ENCODE measurements at places on chromosomes 5 and 9.
A peak's percentile ranks its signal among the peaks of the same experiment; 100 is the strongest.

DNA sequence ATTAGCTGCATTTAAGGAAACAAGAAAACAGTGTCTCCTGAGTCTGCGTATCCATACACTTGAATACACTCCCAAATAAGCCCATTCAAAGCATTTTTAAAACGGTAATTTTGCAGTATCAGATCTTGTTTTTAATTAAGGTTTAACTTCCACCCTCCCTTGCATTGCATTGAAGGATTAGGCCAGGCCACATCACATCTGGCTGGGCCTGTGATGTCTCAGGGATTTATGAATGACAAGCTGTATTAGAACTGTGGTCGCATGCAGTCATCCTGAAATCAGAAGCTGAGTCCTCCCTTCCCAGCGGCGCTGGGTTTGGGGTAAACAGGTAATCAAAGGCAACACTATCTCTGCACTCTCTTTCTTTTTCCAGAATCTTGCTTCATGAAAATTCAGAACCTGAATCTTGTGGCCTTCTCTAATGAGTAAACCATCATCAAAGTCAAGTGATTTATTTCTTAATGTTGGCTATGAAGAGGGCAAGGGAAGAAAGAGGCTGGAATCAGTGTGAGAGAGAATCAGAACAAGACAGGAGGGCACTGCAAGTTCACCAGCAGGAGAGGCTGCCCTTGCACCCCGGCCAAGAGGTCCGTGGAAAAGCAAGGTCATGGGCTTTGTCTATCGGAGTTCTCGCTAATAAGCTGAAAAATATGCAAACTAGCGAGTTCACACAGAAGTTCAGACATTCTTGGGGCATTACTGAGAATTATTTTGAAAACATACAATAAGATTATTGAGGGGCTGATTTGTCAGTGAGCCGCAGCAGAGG, 80.0 kb upstream of the ZSWIM6 start:
- DNase-seq = no peak

DNA sequence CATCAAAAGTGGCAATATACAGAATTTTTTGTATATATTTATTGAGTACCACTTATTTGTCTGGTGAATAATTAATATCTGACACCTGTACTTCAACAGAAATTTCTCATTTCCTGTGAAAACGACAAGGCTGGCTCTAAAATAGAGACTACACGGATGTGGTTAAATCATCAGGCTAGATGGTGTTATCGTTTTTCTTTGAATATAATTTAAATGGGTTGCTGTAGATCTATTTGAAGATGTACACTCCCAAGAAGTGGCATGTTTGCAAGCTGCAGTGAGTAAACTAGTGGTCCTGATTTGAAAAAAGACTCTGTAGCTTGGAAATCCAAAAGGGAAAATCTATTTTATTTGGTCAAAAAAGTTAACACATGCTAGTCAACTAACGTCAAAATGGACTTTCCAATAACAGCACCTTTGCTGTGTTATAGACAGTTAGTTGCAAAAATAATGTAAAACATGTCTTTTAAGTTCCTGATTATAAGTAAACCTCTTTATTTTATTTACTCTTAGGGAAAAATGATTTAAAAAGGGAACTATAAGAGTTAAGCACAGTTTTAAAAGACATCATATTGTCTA, 13.8 kb downstream of the ST8SIA4 start:
- DNase-seq = no peak

DNA sequence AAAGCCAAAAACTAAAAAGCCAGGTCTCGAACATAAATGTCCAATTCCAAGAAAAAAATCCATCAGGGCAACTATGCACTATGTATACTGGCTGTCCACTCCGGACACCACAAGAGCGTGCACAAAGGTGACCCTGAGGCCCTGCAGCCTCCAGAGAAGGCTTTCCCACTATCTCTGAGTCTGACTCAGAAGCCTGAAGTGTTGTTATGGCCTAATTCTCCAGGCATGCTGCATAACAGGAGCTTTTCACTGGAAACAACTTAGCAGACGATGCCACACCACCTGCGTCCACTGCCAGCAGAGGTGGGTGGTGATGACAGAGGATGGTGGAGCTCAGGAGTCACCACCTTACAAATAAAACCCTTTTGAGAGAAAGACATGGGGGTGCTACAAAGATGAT, 63.7 kb downstream of the HABP4 start:
- no peak for DNase-seq

DNA sequence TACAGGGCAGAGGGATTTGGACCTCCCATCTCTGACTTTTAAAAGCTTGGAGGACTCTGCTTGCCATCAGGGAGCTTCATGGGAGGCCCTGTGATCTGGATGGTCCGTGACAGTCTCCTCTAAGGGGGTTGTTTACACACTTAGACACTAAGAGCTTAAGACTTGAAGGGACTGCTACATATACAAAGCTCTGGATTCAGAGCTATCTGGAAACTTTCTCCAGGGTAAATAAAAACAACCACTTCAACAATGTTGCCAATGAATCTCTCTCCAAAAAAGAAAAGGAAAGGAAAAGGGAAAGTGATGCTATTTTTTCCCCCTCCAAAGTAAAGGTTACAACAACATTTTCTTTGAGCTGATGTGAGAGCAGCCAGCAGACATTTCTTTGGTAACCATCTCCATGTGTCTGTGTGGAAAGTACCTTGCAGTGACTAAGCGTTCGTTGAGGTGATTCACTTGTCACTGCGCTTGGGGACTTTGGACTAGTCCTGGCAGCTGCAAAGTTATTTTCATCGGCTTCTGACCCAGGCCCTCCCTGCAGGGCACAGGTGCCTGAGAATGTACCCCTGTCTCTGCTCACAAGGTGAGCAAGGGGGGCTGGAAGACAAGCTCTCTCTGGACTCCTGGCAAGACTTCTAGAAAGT, 262.1 kb upstream of the KLF4 start:
- no peak for DNase-seq

GRCh38 chr9:93871286-93871685, 83.9 kb downstream of the BARX1 start:
- DNase-seq = peak; percentile 30

GRCh38 chr9:104604801-104605200, 626 bp downstream of the OR13C2 start:
- no peak for DNase-seq

DNA sequence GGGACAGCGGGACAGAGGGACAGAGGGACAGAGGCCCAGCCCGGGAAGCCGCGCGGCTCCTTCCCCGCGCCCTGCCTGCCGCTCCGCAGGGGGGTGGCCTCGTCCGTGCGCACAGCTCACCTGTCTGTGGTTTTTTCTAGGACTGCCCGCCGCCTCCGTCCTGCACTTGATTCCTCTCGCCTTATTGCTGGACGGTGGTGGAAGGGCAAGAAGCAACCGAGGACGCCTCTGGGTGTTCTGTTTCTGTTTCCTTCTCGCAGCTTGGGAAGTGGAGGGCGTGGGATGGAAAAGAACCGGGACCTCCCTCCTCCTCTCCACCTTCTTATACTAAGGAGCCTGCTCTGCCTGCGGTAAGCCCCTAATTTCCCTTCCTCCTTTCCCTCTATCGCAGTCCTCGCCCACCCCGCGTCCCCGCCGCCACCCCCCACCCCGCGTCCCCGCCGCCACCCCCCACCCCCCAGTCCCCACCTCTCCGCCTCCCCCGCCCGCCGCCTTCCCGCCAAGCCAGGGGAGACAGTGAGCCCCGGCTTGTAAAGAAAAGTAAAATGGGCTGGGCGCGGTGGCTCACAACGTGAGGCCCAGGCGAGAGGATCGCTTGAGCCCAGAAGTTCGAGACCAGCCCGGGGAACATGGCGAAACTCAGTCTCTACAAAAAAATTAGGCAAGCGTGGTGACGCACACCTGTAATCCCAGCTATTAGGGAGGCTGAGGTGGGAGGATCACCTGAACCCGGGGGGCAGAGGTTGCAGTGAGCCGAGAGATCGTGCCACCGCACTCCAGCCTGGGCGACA, 9.6 kb upstream of the FLT4 start:
- no peak for DNase-seq

DNA sequence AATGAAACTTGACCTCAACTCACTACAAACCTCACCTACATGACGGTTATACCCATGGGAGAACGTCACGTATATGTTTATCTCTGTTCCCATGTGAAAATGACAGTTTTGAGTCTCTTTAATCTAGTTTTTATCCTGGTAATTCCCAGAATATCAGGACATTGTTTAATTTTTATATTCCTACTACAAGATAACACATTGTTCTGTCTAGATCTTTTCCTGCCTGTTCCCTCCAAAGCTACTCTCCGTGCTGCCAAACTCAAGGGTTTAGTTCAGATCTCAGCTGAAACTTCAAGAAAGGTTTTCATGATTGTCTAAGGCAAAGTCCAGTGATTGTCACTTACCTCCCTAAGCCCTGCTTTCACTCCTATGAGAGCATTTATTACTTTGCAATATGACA, 1159.4 kb upstream of the SEMA6A start:
- no peak for DNase-seq

DNA sequence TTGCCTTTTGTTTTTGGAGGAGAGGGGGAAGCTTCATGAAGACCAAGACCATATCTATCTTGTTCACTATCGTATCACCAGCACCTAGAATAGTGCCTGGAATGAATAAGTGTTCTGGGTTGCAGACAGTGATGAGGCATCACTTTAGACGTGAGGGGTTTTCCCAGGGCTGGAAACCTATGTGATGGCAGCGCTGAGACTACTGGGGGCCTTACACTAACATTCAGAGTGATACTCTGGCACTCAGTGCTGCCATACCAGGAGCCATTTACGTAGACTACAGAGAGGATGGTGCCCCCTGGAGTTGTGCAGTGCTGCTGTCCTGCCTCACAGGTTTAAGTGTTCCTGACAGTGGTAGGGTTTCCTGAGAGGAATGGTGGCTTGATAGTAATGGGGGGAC, 6.9 kb downstream of the CCL19 start:
- DNase-seq = no peak

GRCh38 chr5:126492939-126493338, 69.7 kb downstream of the GRAMD2B start:
- no peak for DNase-seq

GRCh38 chr5:108681079-108681921, 66.4 kb upstream of the FER start:
- no peak for DNase-seq

- no peak for DNase-seq
These were observed 19.5 kb downstream of the RXRA start for GRCh38 chr9:134345737-134346136.

GRCh38 chr5:74903165-74903787, 37.1 kb upstream of the FAM169A start:
- peak; percentile 92 for DNase-seq

GRCh38 chr5:153905219-153905618, 133.5 kb downstream of the FAM114A2 start:
- DNase-seq = no peak

GRCh38 chr5:137073189-137073588, 425.9 kb downstream of the SPOCK1 start:
- DNase-seq = no peak

DNA sequence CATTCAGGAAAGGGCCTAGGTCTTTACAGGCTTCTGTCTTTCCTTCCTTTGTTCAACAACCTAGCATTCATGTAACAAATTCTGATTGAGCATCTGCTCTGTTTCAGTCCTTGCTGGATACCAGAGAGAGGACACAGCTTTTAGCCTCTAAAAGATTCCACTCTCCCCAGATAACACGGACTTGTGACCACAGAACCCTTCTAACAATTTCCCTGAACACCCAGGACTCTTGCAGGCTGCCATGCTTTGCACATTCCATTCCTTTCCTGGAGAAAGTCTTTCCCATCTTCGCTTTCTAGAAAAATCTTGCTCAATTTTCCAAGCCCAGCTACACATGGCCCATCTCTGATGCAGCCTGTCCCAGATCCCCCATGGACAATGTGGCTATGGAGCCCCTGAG, 310.9 kb downstream of the ACTL7B start:
- no peak for DNase-seq

DNA sequence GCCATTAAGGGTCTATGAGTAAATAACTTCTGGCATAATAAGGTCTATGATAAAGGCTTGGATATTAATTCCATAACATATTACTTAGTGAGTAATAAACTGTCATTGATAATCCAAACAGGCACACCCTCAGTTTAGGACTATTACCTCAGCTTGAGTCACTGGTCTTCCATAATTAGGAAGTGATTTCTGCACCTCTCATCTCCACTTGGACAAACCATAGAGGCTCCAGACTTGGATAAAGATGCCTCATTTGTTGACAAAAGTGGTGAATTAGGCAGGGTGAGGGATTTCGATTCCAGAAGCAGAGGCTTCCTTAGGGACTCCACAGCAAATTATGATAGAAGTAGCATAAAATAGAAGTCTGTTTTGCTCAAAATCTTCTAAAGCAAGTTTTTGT, 127.5 kb upstream of the MTAP start:
- no peak for DNase-seq

GRCh38 chr9:114163517-114163951, 8.2 kb downstream of the COL27A1 start:
- peak; percentile 60 for DNase-seq

GRCh38 chr5:63053019-63053638, 474.5 kb downstream of the LRRC70 start:
- no peak for DNase-seq

DNA sequence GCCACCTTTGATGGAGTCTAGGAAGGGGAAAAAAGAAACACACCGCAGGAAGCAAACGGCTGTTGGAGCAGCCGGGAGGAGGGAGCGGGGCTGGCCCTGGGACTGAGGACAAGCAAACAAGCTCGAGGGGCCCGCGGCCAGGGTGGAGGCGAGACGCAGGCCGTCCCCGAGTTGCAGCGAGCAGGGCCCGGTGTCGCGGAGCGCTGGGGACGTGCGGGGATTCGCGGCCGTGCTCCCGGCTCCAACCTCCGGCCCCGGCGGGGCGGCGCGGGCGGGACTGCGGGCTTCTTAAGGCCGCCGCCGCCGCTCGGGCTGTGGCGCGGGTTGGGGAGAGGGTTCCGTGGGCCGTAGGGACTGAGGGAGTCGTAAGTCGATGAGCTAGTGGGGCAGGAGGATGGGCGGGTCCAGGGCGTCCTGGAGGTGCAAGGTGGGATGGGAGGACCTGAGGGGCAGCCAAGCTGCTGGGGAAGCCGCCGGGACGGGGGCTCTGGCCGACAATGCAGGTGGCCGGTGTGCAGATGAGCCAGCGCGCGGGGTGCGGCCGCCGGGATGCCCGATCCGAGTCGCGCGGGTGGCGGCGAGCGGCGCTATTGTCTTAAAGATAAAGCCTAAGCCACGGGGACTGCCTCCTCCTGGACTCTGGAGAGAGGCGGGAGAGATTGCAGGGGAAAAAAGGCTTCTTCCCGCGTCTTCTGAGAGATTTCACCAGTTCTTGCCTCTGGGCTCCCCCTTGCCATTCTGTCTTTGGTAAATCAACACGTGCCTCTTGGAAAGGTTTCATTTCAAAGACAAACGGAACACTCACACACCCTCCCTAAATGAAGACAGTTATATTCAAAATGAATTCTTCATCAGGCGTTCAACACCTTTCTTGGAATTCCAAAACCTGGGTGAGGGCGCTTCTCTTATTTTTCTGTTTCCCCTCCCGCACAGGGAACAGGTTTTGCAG, 1.6 kb upstream of the HAPLN1 start:
- peak; percentile 86 for DNase-seq

DNA sequence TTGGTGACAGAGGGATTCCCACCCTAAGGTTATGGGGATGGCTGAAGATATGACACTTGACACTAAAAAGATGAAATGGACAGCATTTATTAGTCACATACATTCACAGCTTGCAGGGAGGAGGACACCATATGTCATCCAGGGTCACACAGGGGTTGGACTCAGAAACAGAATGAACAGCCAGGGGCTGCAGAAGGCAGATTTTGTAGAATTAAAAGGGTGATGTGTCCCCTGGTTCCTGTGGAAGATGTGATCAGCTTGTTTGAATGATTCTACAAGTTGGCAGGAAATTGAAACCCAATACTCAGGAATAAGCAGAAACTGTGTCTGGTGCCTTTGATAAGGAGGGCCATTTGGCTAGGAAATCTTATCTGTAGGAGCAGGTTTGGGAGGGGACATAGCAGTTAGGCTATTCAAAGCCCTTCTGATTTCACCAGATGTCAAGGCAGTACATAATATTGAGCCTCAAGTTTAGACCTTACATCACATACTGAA, 102.3 kb upstream of the GRIN3A start:
- no peak for DNase-seq
